ENCODE measurements at places on chromosomes 2 and 18. TPM values are rescaled to one million over a fixed set of nuclear protein-coding genes. Genes with fewer than 3 reads are reported as not detected.

The GCG gene
- not detected for total RNA-seq

The SCN3A gene
- total RNA-seq: not detected

The PPP1R1C gene
- 0.68 TPM for total RNA-seq

The DLGAP1 gene
- not detected for total RNA-seq

The TACR1 gene
- total RNA-seq: not detected

The AGPS gene
- 48.2 TPM for total RNA-seq

The ADCYAP1 gene
- total RNA-seq: not detected

The TOGARAM2 gene
- not detected for total RNA-seq

The LAMA3 gene
- 859 TPM for total RNA-seq

The SCYGR4 gene
- total RNA-seq: not detected

The TUBA3E gene
- total RNA-seq: not detected

The OR6B2 gene
- total RNA-seq: not detected

The ALPP gene
- total RNA-seq: not detected

The ONECUT2 gene
- total RNA-seq: under 0.01 TPM

The NEU2 gene
- total RNA-seq: not detected

The LTBP1 gene
- 44.0 TPM for total RNA-seq

The AFF3 gene
- not detected for total RNA-seq

The SYT4 gene
- not detected for total RNA-seq

The IGFBP2 gene
- 840 TPM for total RNA-seq
